Endothelial cell (in vitro differentiated cells): ENCODE measurements at places on chromosomes 5 and 9.

GRCh38 chr5:21654556-21654955, 1198.6 kb downstream of the CDH12 start:
- DNase-seq = no peak

- DNase-seq = no peak
Measured at GRCh38 chr5:3317051-3317795, 278.4 kb upstream of the IRX1 start.

- DNase-seq = no peak
Measured at GRCh38 chr5:10607666-10608073, 43.8 kb downstream of the ANKRD33B start.

GRCh38 chr5:151298063-151298855, 5.3 kb downstream of the SLC36A3 start:
- peak; percentile 32 for DNase-seq

DNA sequence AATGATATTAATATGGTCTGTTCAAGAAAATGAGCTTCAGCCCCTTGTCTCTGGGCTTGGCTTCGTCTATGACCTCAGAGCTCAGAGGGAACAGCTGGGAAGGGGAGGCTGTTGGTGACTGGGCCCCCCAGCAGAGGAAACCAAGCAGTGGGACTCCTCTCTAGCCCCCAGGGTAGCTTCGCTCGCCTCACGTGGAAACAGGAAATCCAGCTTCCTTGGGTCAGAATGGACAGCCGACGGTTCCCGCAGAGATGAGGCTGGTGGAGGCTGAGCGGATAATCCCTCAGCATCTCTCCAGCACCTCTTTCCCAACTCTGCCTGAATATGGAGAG, 37.2 kb upstream of the ICE1 start:
- DNase-seq = no peak

GRCh38 chr9:84169240-84169639, 171.3 kb downstream of the SLC28A3 start:
- DNase-seq = no peak

GRCh38 chr5:151805414-151806223, 33.9 kb downstream of the G3BP1 start:
- no peak for DNase-seq

DNA sequence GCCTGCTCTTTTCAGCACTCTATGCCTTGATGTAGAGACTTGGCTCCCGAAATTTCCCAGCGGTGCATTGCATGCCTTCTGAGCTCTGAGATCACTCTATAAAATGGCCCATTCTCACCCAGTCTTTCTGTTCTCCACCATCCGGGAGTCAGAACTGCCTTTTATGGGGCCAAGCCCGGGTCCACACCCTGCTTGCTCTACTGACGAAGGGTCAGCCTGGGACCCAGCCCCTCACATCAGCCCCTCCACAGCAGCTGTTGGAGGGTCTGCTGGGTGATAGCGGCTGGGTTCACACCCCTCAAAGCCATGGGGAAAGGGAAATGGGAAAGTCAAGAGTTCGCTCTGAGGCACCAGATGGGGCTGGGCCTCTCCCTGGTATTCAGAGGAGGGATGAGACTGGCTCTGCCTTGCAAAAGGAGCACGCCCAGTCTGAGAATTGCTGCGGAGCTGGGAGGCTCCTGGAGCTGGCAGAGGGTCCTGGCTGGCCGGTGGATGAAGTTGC, 66.0 kb upstream of the ORM1 start:
- no peak for DNase-seq

GRCh38 chr5:167982-168660, 23.2 kb upstream of the LRRC14B start:
- no peak for DNase-seq

DNA sequence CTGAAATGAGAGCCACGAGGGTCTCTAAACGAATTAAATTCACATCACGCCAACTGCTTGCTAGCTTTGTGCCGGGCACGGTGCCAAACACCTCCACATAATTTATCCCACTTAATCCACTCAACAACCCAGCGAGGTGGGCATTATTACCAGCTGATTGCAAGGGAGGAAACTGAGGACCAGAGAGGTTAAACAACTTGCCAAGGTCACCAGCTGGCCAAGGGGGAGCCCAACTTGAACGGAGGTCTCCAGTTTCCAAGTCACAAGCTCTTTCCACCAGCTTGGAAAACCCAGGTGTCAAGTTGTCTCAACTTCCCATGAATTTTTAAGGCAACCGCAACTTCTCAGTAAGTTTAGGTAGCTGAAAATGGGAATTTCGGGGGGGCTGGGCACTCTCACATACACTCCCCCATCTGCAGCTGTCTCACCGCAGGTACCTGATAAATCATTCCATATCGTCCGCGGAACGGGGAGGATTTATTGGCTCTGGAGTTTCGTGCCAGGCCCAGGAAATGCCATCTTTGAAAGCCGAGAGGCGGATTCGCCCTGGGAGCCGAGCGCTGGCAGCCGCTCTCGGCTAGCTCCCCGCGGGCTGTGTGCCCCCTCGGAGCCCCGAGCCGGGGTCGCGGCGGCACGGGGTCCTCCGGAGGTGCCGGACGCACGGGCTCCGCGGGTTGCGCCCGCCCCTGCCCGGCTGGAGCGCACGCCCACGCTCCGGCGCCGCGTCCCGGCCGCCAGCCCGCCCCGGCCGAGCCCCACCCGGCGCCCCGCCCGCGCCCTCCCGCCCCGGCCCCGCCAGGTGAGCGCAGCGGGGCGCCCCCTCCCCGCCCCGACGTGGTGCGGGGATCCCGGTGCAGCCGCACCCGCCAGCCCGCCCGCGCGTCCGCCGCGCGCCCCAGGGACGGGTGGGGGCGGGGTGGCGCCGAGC, 617 bp downstream of the PTPN3 start:
- no peak for DNase-seq

DNA sequence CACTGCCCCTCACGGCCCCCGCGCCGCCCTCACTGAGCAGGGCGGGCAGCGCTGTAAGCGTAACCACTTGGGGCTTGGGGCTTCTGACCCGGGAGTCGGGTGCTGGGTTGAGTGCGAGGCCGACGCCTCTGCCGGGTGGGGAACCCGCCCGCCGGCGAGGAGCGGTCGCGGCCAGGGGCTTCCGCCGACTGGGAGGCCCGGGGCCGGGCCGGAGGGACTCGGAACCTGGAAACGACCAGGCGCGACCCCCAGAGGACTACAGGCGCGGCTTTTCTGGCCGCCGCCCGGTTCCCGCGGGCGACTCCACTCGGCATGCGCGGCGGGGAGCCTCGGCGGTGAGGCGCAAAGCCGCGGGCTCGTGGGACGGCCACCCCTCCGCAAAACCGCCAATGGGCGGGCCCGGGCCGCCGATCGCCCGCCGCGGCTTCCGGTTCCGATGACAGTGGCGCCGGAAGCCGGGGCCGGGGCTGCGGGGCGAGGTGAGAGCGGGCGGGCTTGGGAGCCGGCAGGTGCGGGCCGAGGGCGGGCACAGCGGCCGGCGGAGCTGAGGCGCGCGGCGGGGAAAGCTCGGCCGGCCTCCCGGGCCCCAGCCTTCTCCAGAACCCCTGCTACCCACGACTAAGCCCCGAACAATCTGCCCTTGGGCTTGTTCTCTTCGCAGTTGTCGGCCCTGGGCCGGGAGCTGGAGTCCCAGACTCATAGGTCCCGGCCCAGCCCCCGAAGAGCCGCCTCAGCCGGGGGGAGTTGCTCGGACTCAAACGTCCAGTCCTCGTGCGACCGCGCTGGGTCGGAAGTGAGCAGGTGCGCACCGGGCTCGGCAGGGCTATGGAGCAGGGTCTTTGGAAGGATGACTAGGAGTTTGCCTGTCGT, at the start of gene RMND5B:
Gene RMND5B, plus strand, starts transcription at position 439 of the 870 bp plus-strand sequence. CDS start 7,106 bp downstream, outside the sequence.
- peak; percentile 83 for DNase-seq

- DNase-seq = no peak
Measured at GRCh38 chr5:61595426-61595825, 263.4 kb downstream of the ZSWIM6 start.

- no peak for DNase-seq
Measured at GRCh38 chr5:127660047-127660733, 11.3 kb downstream of the CTXN3 start.

GRCh38 chr9:128684065-128684324, 5.0 kb upstream of the SET start:
- no peak for DNase-seq

GRCh38 chr5:61327760-61328753, 4.0 kb upstream of the ZSWIM6 start:
- DNase-seq = no peak

- no peak for DNase-seq
Measured at GRCh38 chr5:16450163-16450562, 15.4 kb downstream of the ZNF622 start.

DNA sequence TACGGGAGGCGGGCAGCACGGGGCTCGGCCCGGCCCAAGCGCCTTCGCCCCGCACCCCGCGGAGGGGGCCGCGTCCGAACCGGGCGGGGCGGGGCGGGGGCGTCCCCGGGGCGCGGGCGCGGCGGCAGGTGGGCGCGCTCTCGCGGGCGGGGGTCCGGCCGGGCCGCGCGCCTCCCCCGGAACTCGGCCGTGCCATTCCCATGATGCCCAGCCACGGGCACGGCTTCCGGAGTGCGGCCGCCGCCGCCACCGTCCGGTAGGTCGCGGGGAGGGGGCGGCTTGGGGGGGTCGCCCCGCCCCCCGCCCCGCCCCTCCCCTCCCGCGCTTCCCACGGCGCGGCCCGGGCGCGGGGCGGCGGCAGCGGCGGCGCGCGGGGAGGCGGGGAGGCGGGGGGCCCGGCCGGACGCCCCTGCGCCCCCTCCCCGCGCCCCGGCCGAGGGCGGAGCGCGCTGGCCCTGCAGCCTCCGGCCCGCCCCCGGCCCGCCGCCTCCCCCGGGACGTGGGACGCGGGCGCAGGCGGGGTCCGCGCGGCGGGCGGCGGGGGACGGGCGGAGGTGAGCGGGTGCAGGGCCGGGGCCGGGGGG, at the start of gene PPP1R26:
Gene PPP1R26, plus strand, starts transcription at position 314 of the 584 bp plus-strand sequence. CDS start 4,729 bp downstream, outside the sequence.
- DNase-seq = no peak

DNA sequence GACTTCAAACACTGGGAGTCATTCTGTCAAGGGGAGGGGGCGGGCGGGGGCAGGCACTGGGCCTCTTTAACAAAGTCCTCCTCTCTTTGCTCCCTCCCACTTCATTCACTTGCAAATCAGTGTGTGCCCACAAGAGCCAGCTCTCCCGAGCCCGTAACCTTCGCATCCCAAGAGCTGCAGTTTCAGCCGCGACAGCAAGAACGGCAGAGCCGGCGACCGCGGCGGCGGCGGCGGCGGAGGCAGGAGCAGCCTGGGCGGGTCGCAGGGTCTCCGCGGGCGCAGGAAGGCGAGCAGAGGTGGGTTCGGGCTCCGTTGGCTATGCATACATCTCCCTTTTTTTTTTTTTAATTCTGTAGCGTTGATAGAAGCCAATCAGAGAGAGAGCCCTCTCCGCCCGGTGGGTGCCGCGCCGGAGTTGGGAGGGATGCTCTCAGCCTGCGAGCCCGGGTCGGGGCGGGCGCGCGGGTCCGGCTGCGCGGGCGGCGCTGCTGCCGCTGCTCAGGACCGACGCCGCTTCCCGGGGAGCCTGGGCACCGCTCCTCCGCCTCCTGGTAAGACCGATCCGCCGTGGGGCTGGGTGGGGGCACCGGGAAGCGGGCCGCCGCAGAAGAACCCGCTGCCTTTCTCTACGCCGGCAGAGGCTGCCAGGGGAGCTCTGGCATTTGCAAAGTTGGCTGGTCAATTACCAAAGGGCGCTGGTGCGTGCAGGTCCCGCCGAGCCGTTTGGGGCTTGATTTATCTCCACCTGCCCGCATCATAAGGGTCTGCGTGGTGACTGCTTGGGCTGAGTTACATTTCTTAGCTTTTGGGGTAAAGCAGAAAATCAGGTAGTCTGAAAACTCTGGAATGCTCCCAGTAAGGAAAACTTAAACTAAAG, at the start of gene CDH6:
Gene CDH6, plus strand, starts transcription at position 96 of the 877 bp plus-strand sequence. CDS start 73,788 bp downstream, outside the sequence.
- DNase-seq = peak; percentile 48

- no peak for DNase-seq
Measured at GRCh38 chr5:59548807-59549357, 344.6 kb downstream of the PDE4D start.

- no peak for DNase-seq
Measured at GRCh38 chr9:124794902-124795491, 18.1 kb downstream of the OLFML2A start.

GRCh38 chr5:105530716-105531261, 1968.2 kb upstream of the NUDT12 start:
- no peak for DNase-seq

DNA sequence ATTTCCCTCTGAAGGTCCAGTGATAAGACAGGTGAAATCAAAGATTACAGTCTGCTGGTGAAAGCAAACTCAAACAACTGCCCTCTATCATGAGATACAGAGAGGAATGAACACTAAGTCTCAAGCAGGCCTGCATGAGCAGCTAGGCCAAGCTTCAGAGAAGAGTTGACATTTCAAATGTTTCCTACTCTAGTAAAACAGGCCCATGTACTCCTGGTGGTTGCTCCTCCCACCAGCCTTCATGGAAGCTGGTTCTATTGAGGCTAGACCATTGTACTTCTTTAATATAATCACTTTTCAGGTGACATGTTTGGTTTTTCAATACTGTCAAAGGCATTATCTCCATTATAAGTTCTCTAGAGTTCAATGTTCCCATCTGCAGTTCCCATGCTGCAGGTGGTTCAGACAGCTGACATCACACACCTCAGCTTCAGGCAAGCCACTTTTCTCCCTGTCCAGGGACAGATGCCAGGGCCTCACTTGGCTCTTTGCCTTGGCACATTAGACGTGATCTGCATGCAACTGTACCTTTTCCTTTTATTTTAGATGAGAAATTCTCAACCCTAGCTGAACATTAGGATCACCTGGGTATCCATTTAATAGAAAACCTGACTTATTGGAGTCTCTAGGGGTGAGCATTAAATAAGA, 89.8 kb downstream of the PIK3R1 start:
- no peak for DNase-seq

- no peak for DNase-seq
Measured at GRCh38 chr5:123450640-123451039, 27.4 kb upstream of the CEP120 start.

DNA sequence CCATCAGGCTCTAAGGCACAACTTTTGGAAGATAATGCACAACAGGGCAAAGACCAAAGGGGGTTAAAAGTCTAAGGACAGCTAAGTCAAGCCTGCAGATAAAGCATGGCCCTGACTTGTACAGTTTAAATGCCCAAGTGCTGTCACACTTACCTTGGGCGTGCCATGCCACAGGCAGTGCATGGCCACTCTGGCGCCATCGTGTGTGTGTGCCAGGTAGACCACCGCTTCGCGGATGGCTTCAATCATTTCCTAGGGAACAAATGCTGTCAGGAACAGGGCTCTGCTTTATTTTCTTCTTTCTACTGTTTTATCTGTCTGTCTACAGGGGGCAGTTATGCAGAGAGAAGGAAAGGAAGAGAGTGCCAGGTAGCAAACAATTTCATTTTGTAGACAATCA, 19.3 kb downstream of the PUM3 start:
- peak; percentile 48 for DNase-seq

GRCh38 chr9:38681747-38682227, 38.1 kb downstream of the FAM240B start:
- no peak for DNase-seq
